Stimulated activated CD8-positive, alpha-beta memory T cell treated with anti-CD3 and anti-CD28 coated beads, Interleukin-4, amount 100 ng/mL, for 48 hours (primary cell): ENCODE measurements at places on chromosomes 12 and 14.
A peak's percentile ranks its signal among the peaks of the same experiment; 100 is the strongest.

- no peak for DNase-seq
Measured at GRCh38 chr14:91387169-91387835, 30.3 kb downstream of the CCDC88C start.

GRCh38 chr12:91040096-91040755, 17.6 kb downstream of the KERA start:
- no peak for DNase-seq

DNA sequence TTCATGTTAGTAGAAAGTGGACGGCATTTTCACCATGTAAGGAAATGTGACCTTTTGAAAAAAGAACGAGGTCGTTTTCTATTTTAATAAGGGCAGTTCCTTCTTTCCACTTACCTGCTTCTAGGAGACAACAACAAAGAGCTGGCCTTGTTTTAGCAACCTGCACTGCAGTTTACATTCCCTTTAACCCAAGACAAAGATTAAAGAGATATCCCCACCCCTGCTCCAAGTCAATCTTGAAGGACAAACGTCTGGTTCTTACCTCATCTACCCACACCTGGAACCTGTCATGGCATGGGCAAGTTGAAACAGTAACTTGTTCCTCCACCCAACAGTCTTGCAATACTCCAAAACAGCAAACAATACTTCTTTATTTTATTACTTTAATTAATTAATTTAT, 32.7 kb downstream of the ZCCHC8 start:
- no peak for DNase-seq

DNA sequence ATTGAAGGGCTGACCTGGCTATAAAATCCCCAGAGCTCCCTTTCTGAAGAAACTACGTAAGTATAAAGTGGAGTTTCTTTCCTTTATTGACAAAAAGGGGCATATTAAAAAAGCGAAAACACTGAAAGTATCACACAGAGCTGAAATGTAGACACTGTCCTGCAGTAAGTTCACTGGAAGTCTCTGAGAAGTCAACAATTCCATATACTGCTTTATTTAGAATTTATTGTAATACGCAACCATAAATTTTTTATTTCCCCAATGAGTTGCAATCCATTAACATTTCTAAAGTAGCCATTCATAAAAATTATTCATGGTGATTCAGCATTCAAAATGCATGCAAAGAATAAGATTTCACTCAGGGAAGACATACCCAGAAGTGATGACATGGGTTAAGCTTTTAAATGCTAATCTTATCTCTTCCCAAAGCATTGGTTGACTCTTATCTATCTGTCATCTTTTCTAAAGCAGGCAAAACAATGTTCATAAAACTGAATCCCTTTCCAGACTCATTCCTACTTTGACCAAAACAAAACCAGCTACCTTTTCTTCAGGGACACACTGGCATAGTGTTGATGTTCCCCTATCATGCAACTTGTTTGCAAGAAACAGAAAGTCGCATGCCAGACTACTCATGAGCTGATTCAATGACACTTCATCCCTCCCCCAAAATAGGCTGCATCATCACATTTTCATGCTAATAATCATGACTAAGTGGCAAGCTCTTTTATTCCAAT, 17.3 kb downstream of the KITLG start:
- no peak for DNase-seq

- no peak for DNase-seq
Measured at GRCh38 chr12:54133772-54134375, 54.9 kb downstream of the SMUG1 start.

DNA sequence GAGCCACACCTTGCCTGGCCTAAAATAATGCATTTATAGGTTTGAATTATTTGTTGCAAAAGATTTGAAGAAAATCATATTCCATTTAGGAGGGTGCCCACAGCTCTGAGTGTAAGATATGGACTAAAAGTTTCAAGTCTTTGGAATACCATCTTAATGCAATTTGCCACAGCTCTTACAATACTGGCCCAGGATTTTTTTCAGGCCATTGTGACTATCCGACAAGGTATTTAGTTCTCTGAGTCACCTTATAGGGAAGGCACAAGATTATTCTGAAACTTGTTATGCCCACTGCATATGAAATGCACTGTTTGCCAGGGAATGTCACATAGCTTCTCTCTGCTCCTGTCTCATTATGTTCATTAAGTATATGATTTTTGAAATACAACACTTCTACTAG, 29.6 kb upstream of the SLC6A13 start:
- DNase-seq = no peak

- no peak for DNase-seq
Measured at GRCh38 chr12:69405566-69405865, 46.0 kb downstream of the YEATS4 start.

- no peak for DNase-seq
Measured at GRCh38 chr12:111807232-111807631, 34.8 kb upstream of the MAPKAPK5 start.

GRCh38 chr12:1391722-1392121, 202.7 kb downstream of the FBXL14 start:
- no peak for DNase-seq

DNA sequence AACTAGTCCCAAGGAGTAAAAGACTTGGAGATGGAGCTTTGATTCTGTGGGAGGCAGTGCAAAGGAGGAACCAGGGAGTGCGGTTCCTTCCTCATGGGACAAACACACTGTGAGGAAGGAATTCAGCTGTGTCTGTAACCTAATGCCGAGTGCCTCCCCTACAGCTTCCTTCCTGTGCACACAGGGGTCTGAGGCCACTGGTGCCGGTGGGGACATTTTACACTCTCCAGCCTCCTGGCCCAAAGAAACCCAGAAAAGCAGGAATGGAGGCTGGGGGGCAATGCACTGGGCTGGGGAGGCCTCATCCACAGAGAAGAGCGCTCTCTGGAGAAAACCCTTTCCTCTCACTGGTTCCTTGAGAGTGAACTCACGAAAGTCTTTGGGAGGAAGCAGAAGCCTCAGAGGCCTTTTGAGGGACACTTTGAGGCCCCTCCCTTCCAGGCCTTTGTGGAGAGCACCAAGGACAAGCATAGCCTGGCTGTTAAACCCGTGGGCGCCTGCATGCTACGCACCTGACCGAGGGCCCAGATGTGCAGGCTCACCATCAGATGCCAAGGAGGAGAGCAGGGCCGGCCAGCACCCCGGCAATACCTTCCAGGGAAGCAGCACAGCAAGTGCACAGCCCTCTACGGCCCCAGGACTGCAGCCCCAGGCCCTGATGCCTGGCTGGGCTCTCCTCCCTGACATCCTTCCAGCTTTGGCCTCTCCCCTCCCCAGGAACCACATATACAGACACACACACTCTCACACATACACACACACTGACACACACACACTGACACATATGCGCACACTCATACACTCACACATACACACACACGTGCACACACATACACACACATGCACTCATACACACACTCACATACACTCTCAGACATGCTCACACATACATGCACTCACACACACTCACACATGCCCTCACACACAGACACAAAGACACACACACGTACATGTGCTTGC, 52.0 kb downstream of the NFKBIA start:
- no peak for DNase-seq

- no peak for DNase-seq
Measured at GRCh38 chr14:97350894-97351731, 553.9 kb downstream of the VRK1 start.

DNA sequence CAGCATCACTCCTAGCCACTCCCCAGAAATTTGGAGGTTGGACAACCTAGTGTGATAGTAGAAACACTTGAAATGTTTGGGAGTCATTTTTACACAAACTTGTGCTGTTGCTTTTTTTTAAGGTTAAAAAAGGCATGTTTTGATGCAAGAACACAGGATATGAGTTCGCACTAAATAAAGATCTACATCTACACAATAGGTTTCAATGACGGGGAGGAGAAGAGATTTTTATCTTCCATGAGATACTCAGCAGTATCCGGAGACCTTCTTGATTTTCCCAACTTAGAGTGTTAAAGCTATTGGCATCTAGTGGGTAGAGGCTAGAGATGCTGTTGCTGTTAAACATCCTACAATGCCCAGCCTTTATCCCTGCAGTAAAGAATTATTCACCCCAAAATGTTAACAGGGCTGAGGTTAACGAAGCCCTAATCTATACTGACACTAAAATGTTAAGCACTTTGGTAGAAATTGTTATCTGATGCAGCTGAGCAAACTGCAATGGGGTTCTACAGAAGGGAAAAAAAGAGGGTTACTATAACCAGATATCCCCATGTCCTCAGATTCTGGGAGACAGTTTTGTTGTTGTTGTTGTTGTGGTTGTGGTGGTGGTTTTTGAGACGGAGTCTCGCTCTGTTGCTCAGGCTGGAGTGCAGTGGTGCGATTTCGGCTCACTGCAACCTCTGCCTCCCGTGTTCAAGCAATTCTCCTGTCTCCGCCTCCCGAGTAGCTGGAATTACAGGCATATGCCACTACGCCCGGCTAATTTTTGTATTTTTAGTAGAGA, 14.0 kb upstream of the PCNX1 start:
- DNase-seq = no peak

- no peak for DNase-seq
Measured at GRCh38 chr12:132921685-132922084, 34.3 kb upstream of the CHFR start.

DNA sequence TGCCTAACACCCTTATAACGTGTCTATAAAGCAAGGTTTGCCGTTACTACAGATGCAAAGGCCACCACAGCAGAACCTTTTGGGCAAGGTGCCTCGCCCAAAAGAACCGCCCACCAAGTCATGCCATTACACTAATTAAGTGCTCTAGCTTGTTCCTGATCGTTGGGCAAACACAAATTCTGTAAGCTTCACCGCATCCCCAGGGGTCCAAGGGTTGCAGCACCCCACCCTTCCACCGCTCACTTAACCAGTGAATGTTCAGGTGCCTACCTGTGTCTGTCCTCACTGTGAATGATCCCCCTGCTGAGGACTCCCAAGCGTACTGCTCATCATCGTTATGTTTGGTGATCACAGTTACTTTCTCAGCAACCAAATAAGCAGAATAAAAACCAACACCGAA, 1.4 kb downstream of the HSP90AA1 start:
- no peak for DNase-seq

DNA sequence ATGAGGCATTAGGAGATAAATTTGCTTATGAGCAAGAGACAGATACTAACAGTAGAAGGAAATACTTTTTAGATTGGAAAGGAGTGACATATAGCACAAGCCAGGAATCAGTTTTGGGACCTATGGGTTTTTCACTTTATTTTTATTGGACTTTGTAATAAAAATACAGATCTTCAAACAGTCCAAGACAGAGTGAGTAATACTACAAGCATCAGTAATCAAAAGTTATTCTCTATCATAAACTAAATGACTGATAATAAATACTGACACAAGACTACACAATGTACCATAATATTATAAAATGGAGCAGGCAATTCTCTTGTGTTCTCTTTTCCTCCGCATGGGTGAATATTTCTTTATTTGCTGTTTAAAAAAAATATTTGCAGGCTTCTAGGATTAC, 85.8 kb downstream of the DERA start:
- no peak for DNase-seq

DNA sequence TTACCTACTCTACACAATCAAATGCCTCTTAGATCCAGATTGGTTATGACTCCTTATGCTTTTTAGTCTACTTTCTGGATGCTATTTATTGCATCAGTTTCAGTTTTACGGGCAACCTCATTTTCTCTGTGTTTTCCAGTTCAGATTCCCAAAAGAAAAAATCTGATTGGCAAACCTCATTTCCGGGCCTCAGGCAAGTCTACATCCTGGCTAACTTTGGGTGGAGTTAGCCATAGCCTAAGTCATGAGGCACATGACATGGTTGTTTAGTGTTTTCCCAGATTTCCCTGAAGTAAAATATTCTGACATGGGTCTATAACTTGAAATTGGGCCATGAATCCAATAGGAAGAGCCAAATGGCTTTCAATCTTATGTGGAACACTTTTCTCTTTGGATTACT, 339.7 kb downstream of the NUAK1 start:
- no peak for DNase-seq

- DNase-seq = no peak
Measured at GRCh38 chr12:22164139-22164538, 118.1 kb downstream of the CMAS start.

DNA sequence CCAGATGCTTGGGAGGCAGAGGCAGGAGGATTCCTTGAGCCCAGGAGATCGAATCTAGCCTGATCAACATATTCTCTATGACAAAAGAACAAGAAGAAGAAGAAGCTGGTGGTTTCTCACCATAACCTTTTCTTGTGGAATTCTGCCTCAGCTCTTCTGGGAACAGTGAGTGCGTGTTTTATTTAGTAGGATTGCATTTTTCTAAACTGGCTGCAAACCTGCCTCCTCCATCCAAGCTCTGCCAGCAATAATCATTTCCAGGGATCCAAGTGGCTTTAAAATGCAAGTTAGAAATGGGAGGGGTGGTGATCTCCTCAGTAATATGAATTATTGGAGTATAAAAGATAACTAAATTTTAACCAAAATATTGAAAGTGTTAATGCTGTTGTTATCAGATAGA, 46.1 kb upstream of the MMP17 start:
- DNase-seq = no peak

GRCh38 chr12:25970082-25970481, 11.6 kb downstream of the RASSF8 start:
- DNase-seq = no peak

DNA sequence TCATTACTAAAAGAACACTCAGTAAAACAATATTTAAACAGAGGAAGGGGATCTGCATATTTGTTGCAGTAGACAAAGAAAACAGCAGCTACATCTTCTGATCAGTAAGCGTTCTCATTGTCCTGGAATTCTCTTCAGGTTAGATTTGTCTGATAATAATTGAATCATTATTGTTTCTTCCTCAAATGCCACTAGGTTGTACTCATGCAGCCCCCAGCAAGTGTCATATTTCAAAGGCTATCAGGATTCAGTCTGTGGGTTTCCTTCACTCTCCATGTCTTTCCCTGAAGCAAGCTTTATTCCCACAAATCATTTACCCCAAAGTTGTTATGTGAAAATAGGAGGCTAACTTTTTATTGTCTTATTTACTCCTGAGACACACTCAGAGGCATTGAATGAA, 14.7 kb downstream of the PIK3C2G start:
- DNase-seq = no peak

GRCh38 chr12:115916910-115917668, 360.4 kb downstream of the MED13L start:
- peak; percentile 91 for DNase-seq

GRCh38 chr12:100718187-100718586, 76.4 kb upstream of the ANO4 start:
- no peak for DNase-seq
